ENCODE measurements at places on chromosomes 5 and 9.

DNA sequence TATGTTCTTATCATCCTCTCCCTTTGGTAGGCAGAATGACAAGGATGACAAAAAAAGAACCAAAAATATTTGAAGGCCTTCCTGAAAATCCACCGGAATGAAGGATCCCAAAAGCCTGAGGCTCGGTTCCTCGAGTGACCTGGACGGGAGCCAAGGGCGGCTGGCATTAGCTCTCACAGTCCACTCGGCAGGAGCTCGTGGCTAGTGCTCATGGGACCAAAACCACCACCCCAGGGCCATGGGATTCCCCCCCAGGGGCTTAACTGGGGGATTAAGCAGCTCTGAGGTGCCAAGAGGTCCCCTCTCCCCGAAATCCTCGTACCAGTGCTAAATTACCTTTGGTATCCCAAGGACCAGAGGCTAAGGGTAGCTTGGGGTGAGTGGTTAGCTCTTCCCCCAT lies 586 bp upstream of the PDZD2 start:
- peak; percentile 18 for DNase-seq

- peak; percentile 23 for DNase-seq
Measured at GRCh38 chr5:180441564-180442051, 52.6 kb upstream of the CNOT6 start.

GRCh38 chr5:66346869-66347268 lies 202.8 kb downstream of the SREK1 start:
- no peak for DNase-seq

DNA sequence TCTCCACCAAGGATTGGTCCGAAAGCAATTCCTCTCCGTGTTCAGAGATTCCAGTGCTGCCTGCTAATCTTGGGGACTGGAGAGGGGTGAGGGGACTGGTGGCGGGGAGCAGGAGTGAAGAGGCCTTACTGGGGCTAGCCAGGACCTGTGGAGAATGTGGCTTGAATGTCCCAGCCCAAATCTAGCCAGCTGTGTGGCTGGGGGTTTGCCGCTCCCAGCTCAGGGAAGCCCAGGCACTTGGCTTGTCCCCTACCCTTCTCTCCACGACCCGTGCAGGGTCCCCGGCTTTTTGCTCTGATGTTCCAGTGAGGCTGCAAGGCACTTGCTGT lies 2.4 kb downstream of the N4BP3 start:
- DNase-seq: no peak

DNA sequence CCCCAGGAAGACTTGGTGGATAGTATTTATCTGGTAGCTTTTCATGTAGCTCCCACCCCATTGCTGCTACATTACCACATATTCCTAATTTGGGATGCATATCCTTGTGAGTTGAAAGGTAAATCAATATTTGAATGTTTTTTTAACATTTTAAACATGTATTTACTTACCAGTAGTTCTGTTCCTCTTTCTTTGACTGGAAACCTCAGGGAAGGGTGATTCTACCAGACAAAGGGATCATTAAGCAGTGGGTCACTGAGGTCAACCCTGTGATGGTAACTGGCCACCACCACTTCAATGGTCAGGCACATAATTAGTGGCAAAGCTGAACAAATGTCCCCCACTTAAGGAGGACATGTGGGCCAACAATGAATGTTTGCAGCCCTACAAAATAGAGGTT lies 27.2 kb upstream of the KLF9 start:
- no peak for DNase-seq

- DNase-seq: no peak
Measured at GRCh38 chr5:180495292-180495691, 1.1 kb downstream of the CNOT6 start.

GRCh38 chr5:139094154-139095131 lies 103.7 kb downstream of the SIL1 start:
- peak; percentile 66 for DNase-seq

- no peak for DNase-seq
Measured at GRCh38 chr5:39464088-39464487, 39.3 kb upstream of the DAB2 start.

- DNase-seq: peak; percentile 43
Measured at GRCh38 chr9:32218100-32218767, 166.2 kb upstream of the ACO1 start.

DNA sequence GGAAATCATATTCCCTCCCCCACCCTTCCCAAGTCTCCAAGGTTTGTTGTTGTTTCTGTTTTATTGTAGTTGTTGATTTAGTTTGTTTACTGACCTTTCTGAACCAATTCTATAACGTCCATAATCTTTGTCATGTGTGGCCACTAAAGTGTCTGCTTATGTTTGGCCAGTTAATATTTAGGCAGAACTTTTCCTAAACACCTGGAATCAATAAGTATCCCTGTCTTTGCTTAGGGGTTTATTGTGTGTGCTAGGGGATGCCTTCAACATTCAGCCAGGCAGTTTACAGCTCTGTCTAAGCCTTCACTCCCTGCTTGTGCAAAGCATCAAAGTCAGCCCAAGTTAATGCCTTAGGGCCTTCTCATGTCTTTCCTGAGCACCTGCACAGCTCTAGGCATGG lies 16.9 kb upstream of the LECT2 start:
- no peak for DNase-seq

- DNase-seq: peak; percentile 15
Measured at GRCh38 chr9:75891771-75892215, 1.3 kb downstream of the PCSK5 start.

GRCh38 chr5:167177736-167178135 lies 1113.7 kb upstream of the WWC1 start:
- DNase-seq: no peak

DNA sequence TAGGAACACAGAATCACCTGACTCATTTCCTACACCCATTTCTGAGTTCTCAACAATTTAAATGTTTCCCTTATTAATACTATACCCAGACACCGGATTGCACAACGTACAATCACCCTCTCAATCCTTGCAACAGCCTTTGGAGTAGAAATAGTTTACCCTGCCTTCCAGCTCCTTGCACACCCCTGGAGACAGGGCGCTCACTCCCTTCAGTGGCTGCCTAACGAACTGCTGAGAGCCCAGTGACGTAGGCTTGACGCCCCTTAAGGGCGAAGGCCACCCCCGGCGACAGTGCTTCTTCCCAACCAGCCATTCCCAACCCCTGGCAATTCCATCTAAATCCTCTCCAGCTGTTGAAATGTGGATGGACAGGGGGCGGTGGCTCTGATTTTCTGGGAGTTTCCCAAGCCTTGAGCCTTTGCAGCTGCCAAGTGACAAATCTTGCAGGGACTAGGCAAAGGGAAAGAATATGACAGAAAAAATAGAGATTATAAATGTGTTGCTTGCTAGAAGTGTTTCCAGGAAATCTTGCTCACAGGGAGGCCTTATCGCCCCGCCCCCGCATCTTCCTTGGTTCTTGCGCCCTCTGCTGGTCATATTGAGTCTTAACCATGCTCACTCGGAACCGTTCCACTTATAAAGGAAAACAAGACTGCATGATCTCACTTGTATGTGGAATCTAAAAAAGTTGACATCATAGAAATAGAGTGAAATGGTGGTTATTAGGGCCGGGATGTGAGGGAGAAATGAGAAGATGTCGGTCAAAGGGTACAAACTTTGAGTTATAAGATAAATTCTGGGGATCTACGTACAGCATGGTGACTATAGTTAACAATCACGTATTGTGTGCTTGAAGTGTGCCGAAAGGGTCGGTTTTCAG lies 7.6 kb upstream of the BARX1 start:
- peak; percentile 94 for DNase-seq

DNA sequence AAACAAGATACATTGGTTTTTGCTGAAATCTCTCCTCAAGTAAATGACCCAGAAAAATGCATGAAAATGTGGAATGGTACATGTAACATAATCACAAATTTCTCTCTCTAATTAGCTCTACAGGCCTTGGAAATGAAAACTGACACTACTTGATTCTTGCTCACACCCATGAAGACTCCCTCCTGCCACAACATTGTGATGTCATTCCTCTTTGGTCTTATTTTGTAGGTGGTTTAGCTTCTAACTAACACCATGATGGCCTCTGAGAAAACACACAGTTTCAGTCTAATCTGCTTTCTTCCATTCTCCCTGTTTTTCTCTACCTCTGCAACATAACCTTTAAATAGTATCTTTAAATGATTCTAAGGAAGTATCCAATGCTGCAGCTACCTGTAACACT lies 78.6 kb upstream of the FAM174A start:
- no peak for DNase-seq

GRCh38 chr5:133777951-133778350 lies 165.6 kb upstream of the FSTL4 start:
- DNase-seq: no peak

DNA sequence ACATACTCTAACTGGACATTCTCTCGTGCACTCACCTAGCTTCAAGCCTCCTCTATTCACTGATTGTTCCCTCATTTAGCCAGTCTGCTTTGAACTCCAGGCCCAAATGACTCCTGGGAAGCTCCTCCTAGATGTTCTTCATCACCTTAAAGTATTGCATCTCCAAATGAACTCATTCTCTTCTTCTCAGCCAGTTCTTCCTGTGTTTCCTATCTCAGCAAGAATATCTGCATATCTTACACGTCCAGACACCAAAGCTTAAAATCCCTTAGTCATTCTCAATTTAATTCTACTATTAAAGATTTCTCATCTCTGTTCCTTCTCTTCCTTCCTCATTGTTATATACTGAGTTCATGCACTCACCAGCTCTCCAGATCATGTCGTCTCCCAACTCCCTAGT lies 118.6 kb upstream of the DAB2 start:
- peak; percentile 38 for DNase-seq

DNA sequence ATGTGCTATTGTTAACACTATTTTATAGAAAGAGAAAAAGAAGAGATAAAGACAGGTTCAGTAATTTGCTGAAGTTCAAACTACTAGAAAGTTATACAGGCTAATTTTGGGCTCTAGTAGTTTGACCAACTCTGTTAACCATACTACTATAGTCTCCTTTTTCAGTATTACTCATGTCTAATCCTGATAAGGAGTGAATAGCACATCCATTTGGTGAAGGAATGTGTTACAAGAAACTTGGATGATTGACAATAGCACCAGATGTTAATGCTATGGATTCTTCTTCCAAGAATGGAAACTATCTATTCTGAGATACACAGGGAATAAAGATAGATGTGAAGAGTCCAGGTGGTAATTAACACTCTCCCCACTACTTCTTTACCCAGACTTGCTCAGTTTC lies 677.3 kb downstream of the PRELID2 start:
- DNase-seq: no peak

DNA sequence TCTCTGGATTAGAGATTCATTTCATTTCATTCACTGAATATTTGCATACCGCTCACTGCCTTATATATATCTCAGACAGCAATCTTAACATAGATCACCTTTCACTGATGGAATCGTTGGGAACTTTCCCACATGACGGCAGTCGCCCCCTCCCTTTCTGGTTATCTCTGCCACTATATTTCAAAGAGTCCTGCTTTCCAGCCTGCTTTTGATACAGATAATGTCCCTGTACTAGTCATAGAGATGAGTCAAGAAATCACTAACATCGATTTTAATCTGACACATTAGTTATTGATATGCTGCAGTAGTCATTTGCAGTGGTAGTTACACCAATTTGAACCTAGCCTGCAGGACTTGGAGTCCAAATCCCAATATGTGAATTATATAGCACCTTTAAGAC lies 8.5 kb downstream of the ARSK start:
- no peak for DNase-seq

GRCh38 chr9:22454016-22454415 lies 7.4 kb downstream of the DMRTA1 start:
- peak; percentile 18 for DNase-seq

DNA sequence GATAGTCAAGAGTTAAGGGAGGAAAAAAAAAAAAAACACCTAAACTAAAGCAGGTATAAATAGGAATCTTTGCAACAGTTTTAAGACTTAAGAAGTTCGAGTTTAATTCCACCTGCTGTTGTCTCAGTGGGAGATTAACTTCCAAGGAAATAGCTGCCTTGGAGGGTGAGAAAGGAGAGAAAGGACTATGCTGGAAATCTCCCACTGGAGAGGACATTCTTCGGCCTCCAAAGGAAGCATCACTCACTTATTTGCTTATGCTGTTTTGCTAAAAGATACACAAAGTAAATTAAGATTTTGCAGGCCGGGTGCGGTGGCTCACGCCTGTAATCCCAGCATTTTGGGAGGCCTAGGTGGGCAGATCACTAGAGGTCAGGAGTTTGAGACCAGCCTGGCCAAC lies 317.9 kb upstream of the MPDZ start:
- DNase-seq: no peak

DNA sequence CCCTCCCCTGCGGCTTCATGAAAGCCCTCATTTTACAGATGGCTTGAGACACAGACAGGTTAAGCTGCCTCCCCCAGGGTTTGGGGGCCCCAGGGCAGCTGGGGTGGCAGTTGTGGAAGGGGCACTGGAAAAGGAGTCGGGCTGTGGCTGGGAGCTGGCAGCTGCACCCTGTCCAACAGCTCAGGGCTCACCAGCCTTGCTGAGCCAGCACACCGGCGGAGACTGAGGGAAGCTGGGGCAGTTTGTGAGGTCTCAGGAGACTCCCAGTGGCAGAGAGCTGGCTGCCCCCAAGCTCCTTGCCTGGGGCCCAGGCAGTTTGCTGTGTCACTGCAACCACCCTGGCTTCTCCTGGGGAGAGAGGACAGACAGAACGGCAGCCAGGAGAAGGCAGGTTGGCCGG lies 34.8 kb upstream of the RAPGEF1 start:
- no peak for DNase-seq

- no peak for DNase-seq
Measured at GRCh38 chr5:181008136-181008535, 19.5 kb downstream of the BTNL3 start.

DNA sequence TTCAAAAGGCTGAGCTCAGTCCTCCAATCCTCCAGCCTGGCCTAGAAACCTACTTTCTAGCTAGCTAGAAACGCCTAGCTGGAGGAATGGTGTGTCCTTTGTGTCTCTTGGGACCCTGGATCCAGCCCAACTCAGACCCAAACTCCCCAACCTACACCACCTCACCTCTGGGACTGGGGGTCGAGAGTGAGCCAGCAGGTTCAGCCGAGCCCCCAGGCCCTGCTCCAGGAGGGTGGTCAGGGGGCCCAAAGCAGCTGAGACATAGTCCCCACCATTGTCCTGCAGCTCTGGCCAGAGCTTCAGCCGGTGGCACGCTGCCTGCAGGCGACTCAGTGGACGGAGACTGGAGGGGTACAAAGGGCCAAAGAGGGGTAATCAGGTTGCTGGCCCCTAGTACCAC lies 6.2 kb downstream of the NOL6 start:
- DNase-seq: no peak

GRCh38 chr9:116149844-116150243 lies 3.7 kb upstream of the PAPPA start:
- peak; percentile 3 for DNase-seq

DNA sequence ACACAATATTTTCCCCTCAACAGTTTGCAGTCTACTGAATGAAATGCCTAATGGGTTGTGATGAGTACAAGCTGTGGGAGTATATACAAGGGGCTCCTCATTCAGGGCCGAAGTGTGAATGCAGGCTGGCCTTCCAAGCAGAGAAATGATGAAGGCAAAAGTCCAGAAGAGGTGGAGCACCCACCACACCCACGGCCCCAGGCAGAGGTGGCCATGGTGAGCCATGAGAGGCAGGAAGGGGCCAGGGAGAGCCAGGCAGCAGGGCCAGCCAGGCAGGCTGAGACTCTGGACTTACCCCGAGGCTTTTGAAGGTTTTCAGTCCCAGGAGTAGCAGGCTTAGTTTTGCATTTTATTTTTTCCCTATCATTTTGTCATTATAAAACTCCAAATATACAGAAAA lies 218.1 kb downstream of the AUH start:
- DNase-seq: no peak

GRCh38 chr9:34663303-34663605 lies 797 bp upstream of the CCL27 start:
- no peak for DNase-seq

- DNase-seq: no peak
Measured at GRCh38 chr5:129063483-129064113, 31.0 kb upstream of the ISOC1 start.
